ENCODE measurements at places on chromosomes 3 and 15.

DNA sequence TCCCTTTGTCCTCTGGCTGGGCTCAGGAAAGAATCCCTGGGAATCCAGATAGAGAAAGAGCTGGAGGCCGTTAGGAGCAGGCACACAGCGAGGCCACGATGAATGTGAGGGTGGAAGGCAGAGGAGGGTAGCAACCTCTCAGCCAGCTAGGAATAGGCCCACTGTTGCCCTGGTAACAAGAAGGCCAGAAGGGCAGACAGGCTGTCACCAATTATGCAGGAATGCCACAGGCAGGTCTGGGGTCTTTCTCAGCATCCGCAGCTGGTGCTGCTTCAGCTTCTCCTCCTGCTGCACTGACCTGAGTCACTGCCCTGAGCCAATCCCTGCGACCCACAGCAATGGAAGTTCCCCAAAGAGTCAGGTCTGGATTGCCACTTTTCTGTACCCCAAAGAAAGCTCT is 62.8 kb upstream of the C3orf80 start:
- no peak for DNase-seq

GRCh38 chr3:36991923-36992805 is 767 bp downstream of the EPM2AIP1 start:
- peak; percentile 17 for DNase-seq

- no peak for DNase-seq
Observed at GRCh38 chr3:79902151-79902550, 134.4 kb upstream of the ROBO1 start.

DNA sequence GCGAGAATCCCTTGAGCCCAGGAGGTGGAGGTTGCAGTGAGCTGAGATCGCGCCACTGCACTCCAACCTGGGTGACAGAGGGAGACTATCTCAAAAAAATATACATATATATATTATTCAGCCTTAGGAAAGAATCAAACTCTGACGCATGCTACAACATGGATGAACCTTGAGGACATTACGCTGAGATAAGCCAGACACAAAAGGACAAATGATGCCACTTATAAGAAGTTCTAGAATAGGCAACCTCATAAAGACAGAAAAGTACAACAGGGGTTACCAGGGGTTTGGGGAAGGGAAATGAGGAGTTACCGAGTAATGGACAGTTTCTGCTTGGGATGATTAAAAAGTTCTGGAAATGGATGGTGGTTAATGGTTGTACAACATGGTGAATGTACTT is 727 bp downstream of the PDHB start:
- no peak for DNase-seq

DNA sequence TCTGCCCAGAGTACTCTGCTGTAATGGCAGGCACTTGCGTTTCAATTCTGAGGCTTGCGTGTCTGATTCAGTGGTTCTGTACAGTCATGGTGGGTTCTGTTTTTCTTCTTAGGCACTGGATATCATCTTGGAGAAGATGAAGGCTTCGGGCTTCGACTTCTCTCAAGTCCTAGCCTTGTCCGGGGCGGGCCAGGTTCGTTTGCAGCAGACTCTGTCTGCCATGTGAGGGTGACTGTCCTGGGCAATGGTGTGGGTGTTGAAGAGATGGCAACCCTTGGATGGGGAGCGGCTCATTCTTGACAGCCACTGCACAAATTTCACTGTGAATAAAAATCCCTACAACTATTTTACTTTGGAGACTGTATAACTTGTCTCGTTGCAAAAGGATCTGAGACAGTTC is 16.2 kb downstream of the XYLB start:
- no peak for DNase-seq

- DNase-seq = no peak
Observed at GRCh38 chr15:46089467-46089935, 454.7 kb downstream of the SQOR start.

GRCh38 chr15:90083954-90084607 is 18.2 kb downstream of the IDH2 start:
- DNase-seq = no peak

DNA sequence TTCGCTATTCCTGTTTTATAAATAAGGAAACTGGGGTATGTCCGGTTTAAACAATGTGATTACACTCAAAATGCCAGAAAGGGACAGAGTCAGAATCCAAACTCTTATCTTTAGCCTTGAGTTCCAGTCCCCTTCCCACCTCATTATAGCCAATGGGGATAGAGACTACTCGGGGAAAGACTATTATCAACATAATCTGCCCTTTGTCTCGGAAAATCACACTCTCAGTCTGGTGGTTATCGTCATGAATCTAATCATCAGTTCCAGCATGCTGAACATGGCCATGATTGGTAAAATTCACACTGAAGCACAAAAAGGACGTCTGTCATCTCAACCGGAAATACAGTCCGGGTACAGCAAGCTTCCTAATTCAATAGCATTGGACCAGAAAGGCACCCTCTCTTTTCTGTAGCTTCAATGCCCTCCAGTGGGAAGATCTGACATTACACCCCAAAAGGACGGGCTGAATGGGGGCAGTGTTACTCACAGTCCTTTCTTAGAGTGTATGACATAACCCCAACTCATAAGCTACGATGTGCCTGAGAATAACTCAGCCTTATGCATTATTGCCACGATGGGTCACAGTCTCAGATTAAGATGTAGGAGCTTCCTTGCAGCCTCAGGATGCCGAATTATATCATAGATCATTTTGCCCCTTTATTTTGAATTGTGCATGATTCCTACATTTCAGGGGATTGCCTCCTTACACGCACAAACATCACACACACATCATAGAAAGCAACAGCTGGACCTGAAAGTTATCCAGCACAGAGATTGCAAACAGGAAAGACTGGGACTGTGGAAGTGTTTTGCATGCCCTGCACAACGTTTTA is 390.4 kb upstream of the LMCD1 start:
- peak; percentile 19 for DNase-seq

DNA sequence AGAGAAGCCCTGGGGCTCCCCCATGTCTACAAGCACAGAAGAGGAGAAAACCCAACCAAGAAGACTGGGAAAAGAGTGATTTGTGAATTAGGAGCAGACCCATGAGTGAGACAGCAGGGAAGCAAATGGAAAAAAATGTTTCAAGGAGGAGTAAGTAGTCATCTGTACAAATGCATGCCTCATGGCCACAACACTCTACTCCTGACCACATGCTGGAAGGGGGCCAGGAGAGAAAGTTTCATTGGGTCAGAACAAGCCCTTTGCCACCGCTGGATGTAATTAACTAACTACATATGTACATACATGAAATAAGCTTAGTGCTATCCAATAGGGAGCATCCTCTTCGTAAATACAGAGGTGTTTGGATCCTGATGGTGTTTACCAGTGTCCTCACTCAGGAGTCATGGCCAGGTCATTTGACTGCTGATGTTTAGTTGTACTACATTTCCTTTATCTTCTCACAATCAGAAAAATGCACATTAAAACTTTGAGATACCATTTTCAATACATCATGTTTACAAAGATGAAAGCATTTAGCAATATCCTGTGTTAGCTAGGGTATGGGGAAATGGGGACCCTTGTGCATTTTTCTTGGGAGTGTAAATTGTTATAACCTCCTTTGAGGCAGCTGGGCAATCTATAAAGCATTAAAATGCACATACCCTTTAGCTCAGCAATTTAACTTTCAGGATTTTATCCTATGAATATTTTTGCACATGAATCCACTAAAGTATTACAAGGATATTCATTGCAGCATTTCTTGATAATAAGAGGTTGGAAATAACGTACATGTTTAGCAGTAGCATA is 27.1 kb downstream of the CLRN1 start:
- no peak for DNase-seq

- no peak for DNase-seq
Observed at GRCh38 chr15:89098281-89098680, 10.0 kb downstream of the ABHD2 start.

GRCh38 chr3:150091626-150092025 is 120.9 kb upstream of the PFN2 start:
- no peak for DNase-seq

DNA sequence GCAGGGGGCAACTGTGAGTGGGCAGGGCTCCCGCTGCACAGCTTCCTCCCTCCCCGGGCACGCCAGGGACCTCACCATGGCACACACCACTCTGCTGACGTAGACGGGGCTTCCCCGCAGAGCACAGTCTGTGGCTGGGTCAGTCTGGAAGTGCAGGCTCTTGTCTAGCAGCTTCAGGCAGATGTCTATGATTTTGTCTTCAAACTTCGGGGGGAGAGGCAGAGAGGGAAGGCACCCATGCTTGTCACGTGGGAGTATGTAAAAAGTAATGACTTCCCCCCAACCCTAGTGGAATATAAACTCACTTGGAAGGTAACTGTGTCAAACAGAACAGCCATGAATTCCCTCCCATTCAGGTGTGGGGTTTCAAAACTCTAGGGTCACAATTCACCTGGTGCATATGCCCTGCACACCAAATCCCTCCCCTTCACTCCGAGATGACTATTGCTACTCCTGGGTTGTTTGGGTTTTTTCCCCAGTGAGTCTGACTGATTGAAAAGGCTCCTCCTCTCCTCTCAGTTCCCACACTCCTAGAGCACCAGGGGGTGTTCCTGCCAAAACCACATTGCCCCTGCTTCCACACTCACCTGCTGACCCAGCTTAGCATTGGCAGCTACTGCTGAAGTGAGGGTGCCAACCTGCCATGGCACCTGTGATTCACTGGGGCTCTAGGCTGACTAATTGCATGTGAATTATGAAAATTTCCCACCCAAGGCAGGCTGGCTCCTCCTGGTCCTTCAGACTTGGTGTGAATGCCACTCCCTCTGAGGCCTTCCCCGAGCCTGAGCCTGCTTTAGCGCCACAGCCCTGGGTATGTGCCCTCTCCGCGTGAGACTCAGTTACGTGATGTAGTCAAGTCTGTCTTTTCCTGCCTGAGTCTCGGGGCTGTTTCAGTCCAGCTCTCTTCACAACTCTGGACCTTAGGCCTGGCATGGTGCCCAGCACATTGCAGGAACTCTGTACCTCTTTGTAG is 13.0 kb downstream of the TGM5 start:
- DNase-seq = peak; percentile 64

GRCh38 chr3:56076746-56077145 is 391.5 kb downstream of the ERC2 start:
- peak; percentile 75 for DNase-seq

- DNase-seq = no peak
Observed at GRCh38 chr3:64594134-64594533, 93.7 kb downstream of the ADAMTS9 start.

- no peak for DNase-seq
Observed at GRCh38 chr3:123066599-123066895, 278 bp upstream of the PDIA5 start.

GRCh38 chr15:41849861-41850260 is 11.2 kb downstream of the PLA2G4B start:
- no peak for DNase-seq

GRCh38 chr15:91855241-91855640 is 1.7 kb downstream of the SLCO3A1 start:
- DNase-seq = no peak

- DNase-seq = no peak
Observed at GRCh38 chr3:4853749-4854140, 125.5 kb upstream of the BHLHE40 start.

- no peak for DNase-seq
Observed at GRCh38 chr3:110758208-110758607, 313.4 kb upstream of the NECTIN3 start.

GRCh38 chr3:45986303-45986982 is 9.2 kb downstream of the FYCO1 start:
- DNase-seq = peak; percentile 34

DNA sequence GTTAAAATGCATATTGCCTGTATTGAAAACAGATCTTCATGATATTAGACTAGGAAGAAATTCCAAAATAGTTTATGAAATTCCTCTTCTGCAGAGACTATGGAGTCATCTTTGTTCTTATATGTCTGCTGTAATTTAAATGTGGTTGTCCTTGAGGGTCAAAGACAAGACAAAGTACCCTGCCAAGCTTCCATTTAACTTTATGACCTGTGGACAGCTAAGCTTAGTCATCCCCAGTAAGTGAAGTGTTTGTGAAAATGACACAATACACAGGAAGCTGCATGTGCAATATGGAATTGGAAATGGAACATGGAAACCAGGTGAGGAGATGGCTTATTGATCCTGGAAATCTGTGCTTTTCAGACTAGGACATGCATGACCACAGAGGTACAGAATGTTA is 68.5 kb upstream of the GBE1 start:
- DNase-seq = no peak

- no peak for DNase-seq
Observed at GRCh38 chr15:70358871-70359647, 261.3 kb upstream of the TLE3 start.

DNA sequence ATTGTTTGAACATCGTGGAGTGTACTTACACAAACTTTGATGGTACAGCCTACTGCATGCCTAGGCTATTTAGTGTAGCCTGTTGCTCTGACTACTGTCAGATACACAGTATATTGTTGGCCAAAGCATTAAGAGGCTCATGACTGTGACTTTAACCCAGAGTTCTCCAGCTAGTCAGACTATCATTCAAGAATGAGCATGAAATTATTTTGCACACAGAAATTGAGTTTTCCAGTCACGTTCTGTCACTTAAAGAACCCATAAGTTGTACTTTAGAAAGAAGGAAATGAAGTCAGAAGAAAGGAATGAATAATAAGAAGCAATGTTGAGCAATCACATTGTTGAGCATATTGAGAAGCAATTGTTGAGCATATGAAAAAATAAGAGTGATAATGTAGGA is 37.6 kb upstream of the SLC22A13 start:
- peak; percentile 43 for DNase-seq

DNA sequence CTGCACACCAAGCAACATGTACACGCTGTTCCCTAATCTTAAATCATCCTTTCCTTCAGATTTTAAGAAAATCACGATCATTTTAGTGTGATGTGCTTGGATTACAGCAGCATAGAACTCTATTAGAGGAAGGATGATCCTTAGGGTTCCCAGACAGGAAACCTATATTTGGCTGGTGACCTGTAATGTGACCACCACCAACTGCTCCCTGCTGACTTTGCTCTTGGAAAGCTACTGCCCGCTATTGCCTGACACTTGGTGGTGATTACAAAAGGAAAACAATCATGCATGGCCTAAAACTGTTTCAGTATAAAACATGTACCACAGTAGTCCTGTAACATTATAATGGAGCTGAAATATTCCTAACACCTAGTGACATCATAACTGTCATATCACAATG is 27.2 kb upstream of the LMOD3 start:
- no peak for DNase-seq

DNA sequence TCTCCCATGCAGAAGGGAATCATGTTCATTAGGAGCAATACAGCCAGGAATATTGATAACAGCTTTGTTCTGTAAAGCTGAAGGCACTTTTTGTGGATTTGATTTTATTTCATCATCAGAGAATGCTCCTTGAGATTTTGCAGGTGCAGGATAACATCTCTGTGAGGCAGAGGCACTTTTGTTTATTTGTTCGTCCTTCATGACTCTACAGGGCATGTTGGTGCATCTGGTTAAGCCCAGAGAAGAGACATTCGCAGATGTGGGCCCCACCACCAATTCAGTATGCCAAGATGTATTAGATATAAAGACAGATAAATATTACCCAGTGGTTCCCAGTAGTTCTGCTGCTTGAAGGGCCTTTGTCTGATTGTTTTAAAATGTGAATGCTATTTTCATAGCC is 368.1 kb upstream of the SEMA6D start:
- DNase-seq = no peak

GRCh38 chr3:73614419-73614818 is 10.3 kb downstream of the PDZRN3 start:
- peak; percentile 54 for DNase-seq

GRCh38 chr3:64674591-64675076 is 13.2 kb downstream of the ADAMTS9 start:
- peak; percentile 94 for DNase-seq

GRCh38 chr3:17986348-17986816 is 244.0 kb upstream of the TBC1D5 start:
- no peak for DNase-seq

- no peak for DNase-seq
Observed at GRCh38 chr3:53199834-53200233, 38.8 kb downstream of the PRKCD start.

- no peak for DNase-seq
Observed at GRCh38 chr3:139113231-139113992, 68.7 kb upstream of the PRR23C start.
